Lower leg skin (tissue), 4 donors: ENCODE measurements at places on chromosomes 4 and X.

DNA sequence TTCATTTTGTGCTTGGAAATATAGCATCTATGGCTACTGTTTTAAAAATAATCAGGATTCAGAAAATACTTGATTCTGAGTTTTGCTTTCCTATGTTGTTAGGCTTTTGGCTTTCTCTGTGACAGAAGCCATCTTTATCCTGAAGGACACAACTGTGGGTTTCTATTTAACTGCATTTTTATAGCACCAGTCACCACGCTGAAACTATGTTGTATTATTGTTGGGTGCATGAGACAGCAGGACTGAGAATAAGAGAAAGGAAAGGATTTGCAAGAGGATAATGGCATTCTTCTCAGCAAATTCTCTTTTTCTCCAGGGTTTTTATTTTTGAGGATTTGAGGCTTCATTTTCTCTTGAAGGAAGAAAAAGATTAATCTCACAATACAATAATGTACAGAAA, 10.1 kb upstream of the NEUROG2 start:
- no peak for DNase-seq

DNA sequence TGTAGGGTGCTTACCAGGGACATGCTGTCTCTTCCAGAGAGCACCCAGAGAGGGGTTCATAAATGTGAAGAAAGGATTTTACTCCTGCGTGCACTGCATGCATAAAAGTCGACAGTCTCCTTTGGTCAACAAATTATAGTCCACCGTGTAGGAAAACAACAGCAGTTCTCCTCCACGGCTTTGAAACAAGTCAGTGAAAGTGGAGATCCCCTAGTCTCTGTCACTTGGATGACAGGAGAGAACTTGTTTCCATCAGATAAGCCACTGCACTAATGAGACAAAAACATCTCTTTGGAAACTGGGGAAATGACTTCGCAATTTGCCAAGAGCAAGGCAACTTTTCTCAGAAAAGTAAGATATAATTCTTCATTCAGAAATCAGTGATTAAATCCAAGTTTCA, 9.7 kb downstream of the UNC5C start:
- DNase-seq, result no peak

- DNase-seq, result no peak
Measured at GRCh38 chrX:74065831-74066390, 238.1 kb upstream of the ZCCHC13 start.

DNA sequence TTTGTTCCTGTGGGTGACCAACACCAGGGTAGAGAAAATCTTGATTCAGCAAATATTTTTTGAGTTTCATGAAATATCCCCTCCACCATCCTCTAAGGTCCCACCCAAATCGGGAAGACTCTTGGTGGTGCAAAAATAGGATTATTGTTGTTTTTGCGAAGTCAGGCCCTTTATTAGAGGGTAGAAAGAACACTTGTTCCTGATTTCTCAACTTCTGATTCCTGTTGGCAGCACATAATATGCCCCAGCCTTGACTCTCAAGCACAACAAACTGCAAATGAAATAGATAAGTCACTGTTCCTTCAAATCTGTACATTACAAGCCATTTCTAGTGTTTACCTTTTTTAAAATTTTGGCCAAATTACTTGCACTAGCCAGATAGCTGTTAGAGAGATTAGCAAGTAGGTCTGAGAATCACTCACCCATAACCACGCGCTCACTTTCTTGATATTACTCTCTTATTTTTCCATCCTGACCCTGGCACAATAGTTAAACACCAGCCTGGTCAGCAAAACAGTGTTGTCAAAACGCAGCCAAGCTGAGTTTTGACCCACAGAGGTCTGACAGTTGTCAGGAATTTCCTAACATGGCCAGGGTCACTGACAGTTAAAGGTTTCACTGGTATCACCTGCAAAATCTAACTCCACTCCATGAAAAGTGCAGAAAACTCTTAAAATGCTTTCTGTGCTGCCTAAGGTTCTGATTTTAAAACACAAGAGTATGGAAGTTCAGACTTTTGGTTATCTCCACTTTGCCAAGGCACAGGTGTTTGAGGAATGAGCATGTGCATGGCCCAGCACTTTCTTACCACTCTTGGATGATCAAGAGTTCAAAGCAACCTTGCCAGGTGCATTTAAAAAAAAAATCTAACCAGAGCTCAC, 69.8 kb downstream of the RBM47 start:
- no peak for DNase-seq

DNA sequence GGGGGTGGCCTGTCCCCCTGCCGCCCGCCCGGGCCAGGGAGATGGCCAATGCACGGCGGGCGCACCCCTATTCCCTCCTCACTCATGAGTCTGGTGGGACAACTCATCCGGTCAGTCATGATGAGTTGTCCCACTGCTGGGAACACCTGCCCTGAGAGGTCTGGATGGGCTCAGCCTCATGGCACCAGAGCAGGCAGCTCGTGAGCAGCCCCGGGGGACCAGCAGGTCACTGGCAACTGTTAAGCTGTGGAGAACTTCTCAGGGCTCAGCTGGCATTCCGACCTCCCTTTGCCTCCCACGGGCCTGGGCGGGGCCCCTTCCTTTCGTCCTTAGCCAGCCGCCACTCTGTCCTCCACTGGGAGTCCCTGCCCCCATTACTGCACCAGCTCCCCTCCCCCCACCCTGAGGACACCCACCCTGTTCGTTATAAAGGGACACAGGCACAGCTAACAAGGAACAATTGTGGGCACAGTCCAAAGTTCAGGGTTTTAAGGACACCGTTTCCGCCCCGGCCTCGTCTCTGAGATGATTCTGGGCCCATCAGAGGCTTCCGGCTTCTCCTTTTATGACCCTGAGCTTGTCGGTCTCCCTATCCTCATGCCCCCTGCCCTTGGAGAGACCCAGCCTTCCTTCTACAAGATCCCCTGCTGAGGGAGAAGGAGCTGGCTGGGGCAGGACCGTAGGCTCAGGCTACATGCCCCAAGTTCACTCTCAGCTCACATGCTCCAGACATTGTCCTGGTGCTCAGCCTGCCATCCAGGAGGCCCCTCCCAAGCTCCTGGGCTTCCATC, 14.6 kb upstream of the KIAA0232 start:
- DNase-seq, result no peak

- no peak for DNase-seq
Measured at GRCh38 chrX:55522596-55523276, 33.1 kb upstream of the USP51 start.

DNA sequence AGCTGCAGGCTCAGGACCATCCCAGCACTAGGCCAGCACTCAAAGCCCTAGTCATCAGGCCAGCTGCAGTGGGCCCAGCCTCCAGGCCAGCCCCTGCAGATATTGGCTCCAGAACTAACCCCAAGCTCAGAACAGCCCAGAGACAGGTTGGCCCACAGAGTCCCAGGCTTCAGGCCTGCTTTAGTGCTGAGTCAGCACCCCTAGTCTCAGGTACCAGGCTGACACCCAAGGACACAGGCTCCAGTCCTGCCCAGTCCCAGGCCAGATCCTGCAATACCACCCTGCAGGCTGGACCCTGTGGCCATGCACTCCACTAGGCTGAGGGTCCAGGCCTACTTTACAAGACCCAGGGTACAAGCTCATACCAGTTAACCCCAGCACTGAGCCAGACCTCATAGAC, 234.4 kb upstream of the GPRIN3 start:
- DNase-seq, result no peak

GRCh38 chrX:148500423-148501385, at the start of gene AFF2:
AFF2 (plus strand) TSS chrX:148500617; CDS start chrX:148501098, 481 bp downstream.
- no peak for DNase-seq
